Natural killer cell treated with Interleukin-12 subunit alpha and Interleukin-12 subunit beta and Interleukin-15 and Interleukin-18, amount 100 ng/mL, for 72 hours (primary cell): ENCODE measurements at places on chromosomes 7 and 10.

- no peak for DNase-seq
Measured at GRCh38 chr7:4113271-4113670, 568.8 kb upstream of the FOXK1 start.

DNA sequence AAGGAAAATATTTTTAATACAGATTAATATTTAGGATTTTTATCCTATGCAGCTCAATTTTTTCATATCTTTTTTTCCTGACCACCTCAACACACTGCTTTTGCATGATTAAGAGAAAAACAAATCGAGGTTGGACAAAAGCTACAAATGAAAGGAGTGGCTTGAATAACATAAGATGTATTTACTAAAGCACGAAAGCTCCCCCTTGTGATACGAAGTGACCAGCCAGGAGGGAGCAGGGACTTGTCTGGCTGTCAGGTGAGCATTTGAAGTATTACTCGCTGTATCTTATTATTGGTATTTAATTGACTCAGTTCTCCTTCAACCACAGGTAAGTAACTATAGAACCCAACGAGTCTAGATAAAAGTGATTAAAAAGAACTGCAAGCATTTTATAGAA lies 265.2 kb upstream of the PHF14 start:
- no peak for DNase-seq

DNA sequence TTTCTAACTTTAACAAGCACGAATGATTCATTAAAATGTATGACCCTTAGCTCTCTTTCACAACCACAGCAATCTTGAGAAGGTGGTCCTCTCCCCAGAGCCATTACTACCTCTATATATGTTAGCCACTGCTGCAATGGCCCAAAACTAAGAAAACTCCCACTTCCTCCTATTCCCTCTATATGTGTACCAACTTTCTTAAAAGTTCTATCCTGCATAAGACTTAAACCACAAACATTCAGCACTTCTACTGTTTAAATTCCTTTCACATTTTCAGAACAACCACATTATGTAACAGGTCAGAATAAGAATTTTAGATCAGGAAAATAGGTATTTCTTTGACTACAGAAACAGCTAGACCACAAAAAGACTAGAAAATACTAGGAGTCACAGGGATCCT lies 36.2 kb downstream of the WASL start:
- DNase-seq: no peak

- no peak for DNase-seq
Measured at GRCh38 chr7:28836716-28837115, 121.4 kb downstream of the TRIL start.

DNA sequence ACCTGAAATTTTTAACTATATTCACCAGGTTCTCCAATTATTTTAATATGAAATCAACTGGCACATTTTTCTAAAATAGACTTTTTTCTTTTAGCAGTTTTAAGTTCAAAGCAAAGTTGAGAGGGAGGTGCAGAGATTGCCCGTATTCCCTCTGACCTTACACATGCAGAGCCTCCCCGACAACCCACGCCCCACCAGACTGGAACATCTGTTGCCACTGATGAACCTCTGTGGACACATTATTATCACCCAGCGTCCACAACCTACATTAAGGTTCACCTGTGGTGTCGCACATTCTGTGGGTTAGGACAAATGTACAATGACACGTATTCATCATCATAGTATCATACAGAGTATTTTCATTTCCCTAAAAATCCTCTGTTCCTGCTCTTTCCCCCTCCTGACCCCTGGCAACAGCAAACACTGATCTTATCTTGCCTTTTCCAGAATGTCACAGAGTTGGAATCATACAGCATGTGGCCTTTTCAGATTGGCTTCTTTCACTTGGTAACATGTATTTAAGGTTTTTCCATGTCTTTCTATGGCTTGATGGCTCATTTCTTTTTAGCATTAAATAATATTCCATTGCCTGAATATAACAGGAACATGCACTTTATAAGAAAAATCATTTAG lies 37.1 kb downstream of the COBL start:
- no peak for DNase-seq

DNA sequence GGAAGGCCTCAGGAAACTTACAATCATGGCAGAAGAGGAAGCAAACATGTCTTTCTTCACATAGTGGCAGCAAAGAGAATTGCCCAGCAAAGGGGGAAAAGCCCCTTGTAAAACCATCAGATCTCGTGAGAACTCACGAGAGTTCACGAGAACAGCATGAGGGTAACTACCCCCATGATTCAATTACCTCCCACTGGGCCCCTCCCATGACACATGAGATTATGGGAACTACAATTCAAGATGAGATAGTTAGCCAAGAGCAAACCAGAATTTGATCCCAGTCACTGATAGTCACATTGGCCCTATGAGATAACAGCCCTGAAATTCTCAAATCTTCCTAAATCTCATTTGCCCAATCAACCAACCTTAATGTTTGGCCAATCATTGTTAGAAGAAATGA lies 18.2 kb upstream of the ITPRID1 start:
- DNase-seq: no peak

DNA sequence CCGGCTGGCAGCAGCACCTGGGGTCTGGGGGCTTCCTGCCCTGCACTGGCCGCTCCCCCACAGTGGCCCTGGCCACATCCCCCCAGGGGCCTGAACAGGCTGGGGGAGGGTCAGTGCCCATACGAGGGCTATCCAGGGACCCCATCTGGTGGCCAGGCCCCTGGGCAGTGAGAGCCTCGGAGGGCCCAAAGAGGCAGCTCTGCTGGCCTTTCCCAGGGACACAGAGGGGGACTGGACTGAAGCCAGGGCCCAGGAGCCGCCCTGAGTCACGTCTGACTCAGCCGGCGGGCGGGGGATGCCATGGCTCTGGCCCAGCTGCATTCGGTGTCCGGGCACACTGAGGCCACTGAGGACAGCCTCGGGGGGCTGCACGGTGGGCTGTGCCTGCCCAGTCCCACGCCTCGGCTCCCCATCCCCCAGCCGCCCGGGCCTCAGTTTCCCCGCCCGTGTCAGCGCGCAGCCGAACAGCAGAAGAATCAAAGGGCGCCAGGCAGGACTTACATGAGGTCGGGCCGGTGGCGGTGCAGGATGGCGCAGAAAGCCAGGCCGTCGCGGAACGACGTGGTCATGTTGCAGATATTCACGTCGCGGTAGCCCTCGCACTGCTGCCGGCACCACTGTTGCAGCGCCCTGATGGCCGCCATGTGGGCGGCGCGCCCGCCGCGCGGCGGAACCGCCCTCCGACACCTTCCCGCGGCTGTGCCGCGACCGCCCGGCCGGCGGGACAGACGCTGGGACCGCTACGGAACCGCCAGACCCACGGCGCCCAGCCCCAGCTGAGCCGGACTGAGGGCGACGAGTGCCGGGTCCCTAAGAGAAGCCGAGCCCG lies at the start of gene MICALL2:
Gene MICALL2, minus strand, starts transcription at position 788 of the 829 bp plus-strand sequence. Its CDS starts 144 bp downstream, at position 644.
- peak; percentile 74 for DNase-seq

- no peak for DNase-seq
Measured at GRCh38 chr7:82255706-82256105, 187.9 kb downstream of the CACNA2D1 start.

- peak; percentile 89 for DNase-seq
Measured at GRCh38 chr10:62811159-62811875, 4.8 kb downstream of the EGR2 start.

DNA sequence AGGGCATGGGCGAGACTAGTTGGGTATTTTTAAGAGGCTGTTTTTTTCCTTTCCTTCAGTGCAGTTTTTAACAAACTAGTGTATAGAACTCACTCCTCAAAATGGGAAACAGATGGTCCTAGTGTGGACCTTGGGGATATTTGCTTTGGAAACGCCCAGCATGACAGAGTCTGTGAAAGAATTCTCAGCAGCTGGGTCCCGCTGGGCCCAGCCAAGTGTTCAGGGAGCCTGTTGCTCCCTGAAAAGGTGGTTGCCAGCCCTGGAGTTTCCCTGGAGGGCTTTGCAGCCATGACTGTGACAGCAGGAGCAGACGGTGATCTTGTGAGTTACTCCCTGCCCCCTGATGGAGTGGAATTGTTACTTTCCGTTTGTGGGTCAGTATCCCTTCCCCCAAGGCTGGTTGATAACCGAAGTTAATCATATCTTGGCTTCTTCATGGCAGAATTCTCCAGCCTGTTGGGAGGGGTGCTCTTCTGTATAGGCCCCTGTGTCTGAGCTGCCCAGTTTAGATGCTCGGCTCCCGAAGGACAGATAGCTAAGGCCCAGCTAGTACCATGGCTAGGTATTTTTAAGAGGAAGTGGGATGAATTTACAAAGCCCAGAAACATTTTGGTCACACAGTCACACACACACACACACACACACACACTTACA lies 278.6 kb upstream of the HABP2 start:
- DNase-seq: no peak

GRCh38 chr10:17756557-17757217 lies 4.7 kb downstream of the TMEM236 start:
- no peak for DNase-seq

DNA sequence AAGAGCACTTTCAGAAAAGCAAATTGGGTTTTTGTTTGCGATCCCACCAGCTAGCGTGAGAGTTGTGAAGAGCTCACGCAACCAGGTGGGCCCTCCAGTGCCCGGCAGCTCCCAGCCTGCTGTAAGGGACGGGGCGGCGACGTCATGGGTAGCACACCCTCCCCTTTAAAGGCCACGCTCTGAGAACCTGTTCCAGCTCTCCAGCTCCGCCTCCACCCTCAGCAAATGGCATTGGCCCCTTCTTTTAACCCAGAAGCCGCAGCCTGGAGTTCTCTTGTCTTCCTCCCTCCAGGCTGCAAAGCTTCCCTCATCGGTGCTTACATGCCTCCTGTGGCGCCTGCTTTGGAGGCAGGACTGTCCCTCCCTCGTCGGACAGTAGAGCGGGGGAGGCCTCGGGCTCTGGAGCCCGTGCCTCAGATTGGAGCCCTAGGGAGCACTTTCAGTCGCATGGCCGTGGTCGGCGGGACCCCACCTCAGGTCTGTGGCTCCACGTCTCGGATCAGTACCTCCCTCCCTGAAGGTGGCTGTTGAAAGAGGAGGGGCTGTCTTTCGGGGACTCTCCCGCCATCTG lies 32.9 kb downstream of the WIPI2 start:
- no peak for DNase-seq

- DNase-seq: no peak
Measured at GRCh38 chr7:148718431-148718830, 19.7 kb downstream of the CUL1 start.

DNA sequence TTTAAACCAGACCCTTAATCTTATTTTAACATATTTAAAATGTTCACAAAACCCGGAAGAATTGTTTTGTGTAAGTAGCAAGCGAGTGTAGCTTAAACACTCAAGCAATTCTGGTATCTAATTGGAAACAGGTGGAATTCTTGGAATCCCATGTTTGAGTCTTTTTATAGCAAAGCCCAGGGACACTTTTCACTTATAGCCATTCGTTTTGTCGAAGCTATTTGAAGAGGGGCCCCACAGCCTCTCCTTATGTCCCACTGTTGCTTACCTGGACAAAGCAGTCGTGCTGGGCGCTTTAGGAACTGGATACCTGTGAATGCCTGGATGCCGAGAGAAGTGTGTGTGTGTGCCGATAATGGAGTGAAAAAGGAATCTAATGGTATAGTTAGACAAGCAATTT lies 3.3 kb downstream of the CUX1 start:
- DNase-seq: no peak

- DNase-seq: no peak
Measured at GRCh38 chr10:93471110-93471651, 11.0 kb downstream of the MYOF start.

DNA sequence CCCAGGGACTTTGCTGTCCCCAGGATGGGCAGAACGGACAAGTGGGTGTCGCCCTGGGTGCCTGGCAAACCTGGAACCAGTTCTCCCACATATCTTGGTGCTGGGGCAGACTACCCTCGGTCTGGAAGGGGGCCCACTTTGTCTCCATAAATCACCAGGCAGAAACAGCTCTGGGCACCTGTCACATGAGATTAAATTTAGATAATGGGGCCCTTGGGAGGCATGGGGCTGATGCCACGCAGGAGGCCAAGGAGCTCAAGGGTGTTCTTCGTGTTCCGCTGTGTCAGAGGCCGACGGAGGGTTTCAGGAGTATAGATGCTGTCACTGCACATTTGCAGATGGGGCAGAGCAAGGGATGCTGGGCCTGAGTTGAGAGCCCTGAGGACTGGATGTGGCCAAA lies 72.7 kb downstream of the TMEM130 start:
- DNase-seq: no peak

DNA sequence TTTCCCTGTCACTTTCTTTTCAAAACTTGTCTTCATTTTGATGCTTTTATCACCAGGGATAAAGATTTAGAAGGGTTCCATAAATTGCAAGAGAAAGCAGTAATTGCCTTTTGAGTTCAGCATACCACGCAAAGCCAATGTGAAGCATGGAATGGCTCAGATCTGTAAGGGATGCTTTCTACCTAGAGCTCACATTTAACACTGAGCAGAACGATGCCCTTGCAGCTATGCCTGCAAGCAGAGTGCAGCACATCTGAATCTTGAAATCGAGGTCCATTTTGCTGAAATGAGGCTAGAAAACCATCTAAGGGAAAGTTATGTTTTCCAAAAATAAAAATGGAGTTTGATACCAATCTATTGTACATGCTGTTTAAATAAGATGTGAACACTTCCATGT lies 171.2 kb upstream of the CELF2 start:
- DNase-seq: no peak

- DNase-seq: no peak
Measured at GRCh38 chr10:110487411-110488331, 10.0 kb upstream of the DUSP5 start.

GRCh38 chr7:82481499-82482097 lies 38.0 kb upstream of the CACNA2D1 start:
- no peak for DNase-seq
